ENCODE measurements at places on chromosomes 3 and 15.

DNA sequence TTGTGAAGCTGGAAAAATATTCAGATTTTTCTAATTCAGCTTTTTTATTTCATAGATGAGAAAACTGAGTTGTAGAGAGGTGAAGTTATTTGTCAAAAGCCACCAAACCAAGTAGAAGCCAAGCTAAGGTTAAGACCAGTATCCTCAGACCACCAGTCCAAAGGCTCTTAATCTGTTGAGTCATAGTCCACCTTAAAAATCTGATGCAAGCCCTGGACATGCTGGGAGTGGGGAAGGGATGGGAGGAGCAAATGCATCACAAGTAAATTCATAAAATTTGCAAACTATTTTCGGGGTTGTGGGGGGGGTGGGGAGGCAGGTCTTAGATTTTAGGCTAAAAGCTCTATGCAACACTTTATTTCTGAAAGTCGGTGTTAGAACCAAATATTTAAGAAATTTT lies 307.7 kb upstream of the SEMA6D start:
- DNase-seq = no peak

DNA sequence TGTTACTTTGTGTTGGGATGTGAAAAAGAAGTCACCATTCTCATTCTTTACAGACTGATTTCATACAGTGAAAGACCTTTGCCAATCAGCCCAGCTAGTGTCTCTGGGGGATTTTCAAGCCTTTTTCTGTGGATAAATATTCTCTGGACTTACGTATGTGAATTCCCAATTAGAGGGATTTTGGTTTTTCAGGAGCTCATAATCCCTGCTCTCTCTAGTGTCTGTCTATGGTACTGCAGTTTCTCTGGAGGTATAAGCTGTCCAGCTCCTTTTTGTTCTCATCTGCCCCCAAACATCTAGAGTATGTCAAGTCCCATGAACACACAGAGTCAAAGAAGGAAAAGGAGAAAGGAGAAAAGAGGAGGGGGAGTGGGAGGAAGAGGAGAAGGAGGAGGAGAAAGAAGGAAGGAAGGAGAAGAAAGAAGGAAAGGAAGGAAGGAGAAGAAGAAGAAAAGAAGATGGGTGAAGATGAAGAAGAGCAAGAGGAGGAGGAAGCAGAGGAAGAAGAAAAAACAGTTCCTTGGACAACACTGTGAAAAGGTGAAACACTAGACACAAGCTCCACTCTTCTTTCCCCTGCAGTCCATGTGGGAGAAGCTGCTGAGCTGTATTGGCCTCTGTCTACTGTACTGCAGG lies 218.6 kb downstream of the GREM1 start:
- no peak for DNase-seq

DNA sequence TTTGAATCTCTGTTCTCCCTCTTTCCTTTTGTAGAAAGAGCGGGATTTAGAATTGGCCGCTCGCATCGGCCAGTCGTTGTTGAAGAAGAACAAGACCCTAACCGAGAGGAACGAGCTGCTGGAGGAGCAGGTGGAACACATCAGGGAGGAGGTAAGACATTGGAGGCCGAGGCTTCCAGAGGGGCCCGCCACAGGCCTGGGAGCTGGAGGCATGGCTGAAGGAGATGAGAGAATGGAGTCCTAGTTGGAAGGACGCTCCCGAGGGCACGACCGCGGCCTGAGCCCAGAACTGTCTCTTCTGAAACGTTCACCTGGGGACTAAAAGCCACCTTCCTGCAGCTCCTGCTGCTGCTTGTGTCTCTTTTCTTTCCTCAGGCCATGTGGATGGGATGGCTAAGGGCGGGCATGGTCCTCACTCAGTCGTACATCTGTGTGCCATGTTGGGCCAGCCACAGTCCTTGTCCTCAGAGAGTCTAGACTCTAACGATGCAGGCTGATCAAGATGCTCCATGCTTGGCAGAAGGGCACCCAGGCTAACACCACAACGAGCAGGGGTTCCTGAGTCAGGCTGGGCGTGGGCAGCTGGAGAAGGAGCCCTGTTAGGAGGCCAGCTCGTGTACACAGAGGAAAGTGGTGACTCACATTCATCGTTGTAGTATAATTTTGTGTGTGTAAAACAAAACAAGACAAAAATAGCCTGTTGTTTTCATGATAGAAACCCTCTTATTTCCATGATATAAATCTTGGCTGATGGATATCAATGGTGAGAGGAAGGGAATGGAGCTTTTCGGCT lies 81.1 kb downstream of the CCK start:
- DNase-seq = no peak

- DNase-seq = no peak
These were observed 44.7 kb downstream of the ATP11B start for GRCh38 chr3:182837855-182838454.

DNA sequence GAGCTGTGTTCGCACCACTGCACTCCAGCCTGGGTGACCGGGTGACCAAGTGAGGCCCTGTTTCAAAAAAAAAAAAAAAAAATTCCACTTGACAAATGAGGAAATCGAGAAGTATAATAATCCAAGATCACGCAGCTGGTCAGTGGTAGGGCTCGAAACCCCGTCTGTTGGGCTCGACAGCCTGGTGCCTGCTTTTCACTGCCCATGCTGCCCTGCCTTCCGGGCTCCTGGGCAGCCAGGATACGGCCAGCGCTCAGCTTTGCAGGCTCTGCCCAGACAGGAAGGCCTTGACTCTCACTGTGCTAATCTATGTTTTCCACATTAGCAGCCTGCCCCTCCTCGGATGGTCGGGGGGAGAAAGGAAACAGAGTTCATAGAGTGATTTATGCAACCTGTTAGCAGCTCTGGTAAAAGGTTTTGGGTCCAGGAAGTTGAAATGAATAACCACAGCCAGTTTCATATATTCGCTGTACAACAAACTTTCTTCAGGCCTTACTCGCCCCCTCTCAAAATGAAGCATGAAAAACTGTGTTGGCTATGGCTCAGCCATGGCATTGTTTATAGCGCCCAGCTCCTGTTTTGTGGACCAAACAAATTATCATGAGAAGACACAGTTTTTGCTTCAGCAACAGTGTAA lies 108.8 kb downstream of the XXYLT1 start:
- peak; percentile 27 for DNase-seq

GRCh38 chr3:25661694-25662437 lies 2.8 kb downstream of the TOP2B start:
- DNase-seq = no peak

DNA sequence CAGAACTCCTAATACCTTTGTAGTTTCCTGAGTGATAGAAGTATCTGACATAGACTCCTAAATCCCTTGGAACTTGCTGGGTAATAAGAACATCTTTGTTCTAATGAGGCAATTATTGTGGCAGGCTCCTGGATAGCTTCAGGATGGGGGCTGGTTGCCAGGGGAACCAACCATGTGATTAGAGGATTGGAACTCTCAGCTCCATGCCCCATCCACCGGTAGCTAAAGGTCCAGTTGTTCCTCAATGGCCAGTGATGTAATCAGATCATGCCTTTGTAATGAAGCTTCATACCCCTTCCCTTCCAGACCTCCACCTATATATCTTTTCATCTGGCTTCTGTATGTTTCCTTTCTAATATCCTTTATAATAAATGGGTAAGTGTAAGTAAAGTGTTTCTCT lies 221.2 kb upstream of the ALCAM start:
- no peak for DNase-seq

- no peak for DNase-seq
These were observed 16.6 kb downstream of the LYSMD4 start for GRCh38 chr15:99716540-99717095.

DNA sequence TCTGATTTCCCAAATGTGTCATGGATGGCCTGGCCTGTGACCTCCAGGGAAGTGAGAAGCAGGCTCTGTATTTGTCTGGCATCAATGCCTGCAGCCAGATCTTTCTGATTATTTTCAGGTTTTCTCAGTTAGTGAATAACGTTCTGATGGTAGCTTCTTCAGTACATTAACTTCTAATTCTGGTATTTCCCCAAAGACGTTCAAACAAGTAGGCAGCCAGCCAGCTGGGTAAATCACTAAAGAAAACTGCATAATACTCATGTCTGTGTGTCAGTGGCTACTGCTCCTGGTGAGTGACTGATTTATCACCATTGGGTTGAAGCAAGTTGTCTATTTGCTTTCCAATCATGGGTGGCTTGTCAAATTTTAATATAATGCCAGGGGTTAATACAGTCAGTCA lies 162.6 kb upstream of the PFN2 start:
- no peak for DNase-seq

GRCh38 chr3:49018707-49019006 lies 277 bp upstream of the DALRD3 start:
- no peak for DNase-seq

GRCh38 chr3:144590854-144591253 lies 619.2 kb downstream of the DIPK2A start:
- DNase-seq = no peak

GRCh38 chr3:195458316-195458717 lies 15.5 kb upstream of the ACAP2 start:
- DNase-seq = peak; percentile 27
